ENCODE measurements at places on chromosomes 3 and 15. TPM values are rescaled to one million over a fixed set of nuclear protein-coding genes. Genes with fewer than 3 reads are reported as not detected.

Gene LIPC
- total RNA-seq, result 0.32 TPM

Gene AGTR1
- total RNA-seq, result 2.2 TPM

DNA sequence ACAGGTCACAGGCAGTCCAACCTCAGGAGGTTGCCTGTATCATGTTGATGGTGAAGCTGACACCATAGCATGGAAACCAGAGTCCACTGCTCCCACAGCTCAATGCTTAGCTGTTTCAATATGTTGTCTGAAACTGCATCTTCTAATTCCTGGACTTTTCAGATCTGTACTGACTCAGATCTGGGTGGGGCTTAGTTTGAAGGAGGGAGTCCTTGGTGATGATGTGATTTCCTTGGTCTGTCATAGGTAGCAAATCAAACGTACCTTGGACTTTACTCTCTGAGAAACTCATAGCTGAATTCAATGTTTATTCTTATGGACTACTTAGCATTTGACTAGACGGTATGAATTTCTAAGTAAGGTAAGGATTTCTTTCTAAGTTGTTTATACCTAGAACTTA, at the start of gene HHLA2:
Gene HHLA2 (plus strand): TSS at position 310 of the 400 bp plus-strand sequence. CDS start 55,266 bp downstream, outside the sequence.
- DNase-seq, result no peak

Gene RPL39L
- 4.1 TPM for total RNA-seq

- DNase-seq, result no peak
These were observed 67.8 kb downstream of the THSD4 start for GRCh38 chr15:71183063-71183462.

Gene CFAP44
- 1.9 TPM for total RNA-seq

Gene TMEM39A
- 17.5 TPM for total RNA-seq
